ENCODE measurements at places on chromosomes 11 and 22.

DNA sequence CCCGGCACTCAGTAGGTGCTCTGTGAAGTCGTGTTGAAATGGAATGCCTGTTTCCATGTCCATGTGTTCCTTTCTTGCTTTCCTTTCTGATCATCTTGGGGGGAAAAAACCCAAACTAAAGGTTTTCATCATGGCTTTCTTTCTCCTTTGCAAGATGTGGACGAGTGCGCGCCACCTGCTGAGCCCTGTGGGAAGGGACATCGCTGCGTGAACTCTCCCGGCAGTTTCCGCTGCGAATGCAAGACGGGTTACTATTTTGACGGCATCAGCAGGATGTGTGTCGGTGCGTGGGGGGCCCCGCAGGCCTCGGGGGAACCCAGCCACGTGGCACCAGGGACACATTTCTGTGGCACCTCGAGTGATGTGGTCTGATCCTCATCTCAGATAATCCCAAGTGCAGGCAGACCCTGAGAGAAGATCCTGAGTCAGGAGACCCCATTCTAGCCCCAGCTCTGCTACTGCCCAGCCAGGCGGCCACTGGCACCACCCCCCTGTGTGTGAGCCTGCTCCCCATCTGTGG, 39.4 kb downstream of the FBLN1 start:
- no peak for DNase-seq

DNA sequence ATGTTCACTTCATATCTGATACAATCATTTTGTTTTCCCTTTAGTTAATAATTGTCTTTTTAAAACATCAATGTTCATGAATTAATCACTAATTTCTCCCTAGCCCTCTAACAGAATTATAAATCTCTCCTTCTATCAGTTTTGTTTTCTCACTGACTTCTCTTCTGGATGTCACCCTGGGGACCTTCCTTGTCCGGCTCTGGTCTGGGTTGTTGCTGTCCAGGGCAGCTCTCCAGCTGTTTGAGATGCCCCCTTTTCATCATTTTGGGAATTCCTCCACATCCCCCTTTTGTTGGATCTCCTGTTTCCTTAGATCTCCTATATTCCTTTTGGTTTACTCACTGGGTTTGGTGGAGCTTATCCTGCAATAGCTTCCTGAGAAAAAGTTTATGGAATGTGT, 35.6 kb upstream of the PSMA1 start:
- no peak for DNase-seq

DNA sequence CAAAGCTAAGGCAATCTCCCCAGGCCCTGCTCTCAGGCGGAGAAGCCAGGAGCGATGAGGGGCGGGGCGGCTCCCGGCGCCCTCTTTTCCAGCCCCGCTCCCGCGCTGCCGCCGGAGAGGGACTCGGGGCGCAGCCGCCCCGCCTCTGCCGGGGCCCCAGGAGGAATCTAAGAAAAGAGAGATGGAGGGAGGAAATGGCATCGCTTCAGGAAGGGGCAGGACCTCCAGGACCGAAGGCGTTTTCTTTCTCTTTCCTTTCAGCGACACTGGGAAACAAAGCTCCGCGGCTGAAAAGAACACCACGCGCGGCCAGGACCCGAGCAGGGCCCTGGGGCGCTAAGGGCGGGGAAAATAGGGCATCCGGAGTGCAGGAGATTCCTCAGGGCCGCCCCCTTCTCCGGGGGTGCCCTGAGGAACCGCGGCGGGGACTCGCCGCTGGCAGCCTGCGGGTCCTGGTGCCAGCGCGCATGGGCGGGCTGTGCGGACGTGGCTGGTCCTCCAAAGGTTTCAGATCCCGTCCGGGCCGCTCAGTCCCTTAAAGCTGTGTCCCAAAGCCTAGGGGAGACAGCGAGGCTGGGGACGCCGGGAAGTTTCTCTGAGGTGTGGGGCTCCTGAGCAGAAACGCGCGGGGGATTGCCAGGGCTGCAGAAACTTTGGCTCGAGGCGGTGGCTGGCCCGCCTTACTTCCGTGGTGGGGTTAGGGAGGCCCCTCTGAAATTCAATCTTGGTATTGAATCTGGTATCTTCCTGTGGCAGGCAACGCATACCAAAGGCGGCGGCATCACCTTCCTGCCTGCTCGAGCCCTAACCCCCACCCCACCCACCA, 2.8 kb upstream of the BSX start:
- no peak for DNase-seq

DNA sequence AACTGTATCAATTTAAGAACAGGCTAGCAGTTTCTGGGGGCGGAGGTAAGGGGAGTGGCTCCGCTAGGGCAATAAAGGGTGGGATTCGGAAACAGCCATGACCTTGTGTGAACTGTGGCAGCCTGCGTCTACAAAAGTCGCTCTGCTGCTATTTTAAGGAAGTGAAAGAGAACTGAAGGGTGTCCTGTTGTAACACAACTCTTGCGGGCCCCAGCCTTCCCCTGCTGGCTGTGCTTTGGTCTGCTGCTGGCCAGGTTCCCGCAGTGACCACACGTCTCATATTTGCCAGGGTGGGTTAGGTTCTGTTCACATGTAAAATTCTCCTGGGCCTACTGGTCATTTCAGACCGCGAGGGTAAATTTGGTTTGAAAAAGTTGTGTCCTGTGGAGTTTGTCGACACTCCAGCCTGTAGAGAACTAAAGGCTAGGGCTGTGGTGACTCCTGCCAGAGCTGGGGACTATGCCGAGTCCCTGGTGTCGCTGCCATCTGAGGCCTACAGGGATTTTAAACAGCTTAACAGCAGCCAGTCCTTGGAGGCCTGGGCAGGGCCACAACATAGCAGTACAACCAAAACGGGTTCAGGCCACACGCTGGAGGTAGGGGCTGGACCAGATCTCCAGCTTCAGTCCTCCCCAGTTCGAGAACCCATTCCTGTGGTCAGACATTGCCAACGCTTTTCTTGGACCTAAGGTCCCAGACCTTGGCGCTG, 1.1 kb upstream of the PPFIBP2 start:
- DNase-seq, result no peak

GRCh38 chr22:17867160-17867785, 93.0 kb upstream of the BID start:
- no peak for DNase-seq

DNA sequence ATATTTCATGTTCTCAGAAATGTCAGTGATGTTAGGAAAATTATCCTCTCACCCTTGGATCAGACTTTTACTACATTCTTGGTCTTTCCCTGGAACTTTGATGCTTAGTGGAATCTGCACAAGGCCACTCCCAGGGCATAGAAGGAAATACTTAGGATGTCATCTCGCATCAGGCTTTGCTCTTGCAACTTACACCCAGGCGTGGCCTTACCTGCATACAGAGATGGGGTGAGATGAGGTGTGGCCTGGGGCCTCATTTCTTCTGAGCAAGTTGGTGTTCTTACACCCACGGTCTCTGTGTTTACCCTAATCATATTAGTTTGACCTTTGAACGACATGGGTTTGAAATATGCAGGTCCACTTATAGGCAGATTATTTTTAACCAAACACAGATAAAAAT, 19.0 kb upstream of the OR52K2 start:
- no peak for DNase-seq

DNA sequence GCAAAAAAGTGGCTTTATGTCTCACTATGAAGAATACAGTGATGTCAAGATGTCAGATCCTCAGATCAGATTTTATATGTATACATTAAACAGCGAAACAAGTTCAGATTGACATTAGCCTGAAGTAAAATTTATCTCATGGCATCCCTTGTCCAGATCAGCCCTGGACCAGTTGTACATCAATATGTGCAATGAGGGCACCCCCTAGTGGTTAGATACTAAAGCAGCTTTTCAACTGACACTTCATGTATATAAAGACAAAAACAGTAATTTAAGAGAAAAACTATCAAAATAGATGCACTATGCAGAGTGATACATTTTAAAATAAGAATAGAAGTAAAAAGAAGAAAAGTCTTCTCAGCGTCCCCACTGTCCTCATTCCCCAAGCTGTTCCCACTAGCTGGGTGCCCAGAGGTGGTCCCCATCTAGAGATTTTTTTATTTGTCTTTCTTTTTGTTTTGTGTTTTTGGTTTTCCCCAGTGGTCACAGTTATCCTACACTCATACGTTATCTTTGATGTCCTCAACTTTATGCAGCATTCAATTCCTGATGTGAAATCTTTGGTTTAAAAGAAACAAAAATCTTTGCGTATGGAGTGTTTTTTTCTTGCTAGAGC, 2193.4 kb upstream of the RAG2 start:
- DNase-seq, result peak; percentile 25

GRCh38 chr11:113153847-113154246, 160.5 kb upstream of the TTC12 start:
- DNase-seq, result no peak

DNA sequence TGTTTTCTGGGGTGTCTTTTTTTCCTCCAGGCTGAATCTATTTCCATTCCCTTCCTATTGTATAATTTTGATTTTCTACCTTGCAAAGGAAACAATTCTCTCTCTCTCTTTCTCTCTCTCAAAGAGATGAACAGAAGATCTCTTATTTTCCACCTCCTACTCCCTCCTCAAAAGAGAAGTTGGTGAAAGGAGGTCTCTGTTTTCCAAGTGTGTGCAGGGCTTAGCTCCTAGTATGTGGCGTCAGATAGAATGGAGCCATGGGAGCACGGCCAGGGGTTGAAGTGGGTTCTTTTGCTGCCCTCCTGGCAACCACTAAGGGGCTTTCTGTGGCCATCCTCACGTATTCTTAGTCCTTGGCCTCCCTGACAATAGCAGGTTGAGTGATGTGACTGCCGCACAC, 480 bp downstream of the TRIM34 start:
- no peak for DNase-seq

DNA sequence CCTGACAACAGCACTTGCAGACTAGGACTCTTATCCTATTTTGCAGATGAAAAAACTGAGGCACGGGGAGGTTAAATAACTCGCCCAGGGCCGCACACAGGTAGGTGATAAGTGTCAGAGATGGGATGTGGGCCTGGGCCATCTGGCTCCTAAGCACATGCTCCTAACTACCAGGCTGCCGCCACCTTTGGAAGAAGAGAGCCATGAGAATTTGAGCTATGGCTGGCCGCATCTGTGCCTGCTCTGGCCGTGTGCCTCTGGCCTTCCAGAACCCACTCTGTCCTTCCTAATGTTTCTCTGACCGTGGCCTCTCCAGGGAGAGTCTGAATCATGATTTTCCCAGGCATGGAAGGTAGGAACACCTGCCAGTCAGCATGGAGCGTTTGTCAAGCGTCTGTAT, 15.3 kb upstream of the IL2RB start:
- no peak for DNase-seq

DNA sequence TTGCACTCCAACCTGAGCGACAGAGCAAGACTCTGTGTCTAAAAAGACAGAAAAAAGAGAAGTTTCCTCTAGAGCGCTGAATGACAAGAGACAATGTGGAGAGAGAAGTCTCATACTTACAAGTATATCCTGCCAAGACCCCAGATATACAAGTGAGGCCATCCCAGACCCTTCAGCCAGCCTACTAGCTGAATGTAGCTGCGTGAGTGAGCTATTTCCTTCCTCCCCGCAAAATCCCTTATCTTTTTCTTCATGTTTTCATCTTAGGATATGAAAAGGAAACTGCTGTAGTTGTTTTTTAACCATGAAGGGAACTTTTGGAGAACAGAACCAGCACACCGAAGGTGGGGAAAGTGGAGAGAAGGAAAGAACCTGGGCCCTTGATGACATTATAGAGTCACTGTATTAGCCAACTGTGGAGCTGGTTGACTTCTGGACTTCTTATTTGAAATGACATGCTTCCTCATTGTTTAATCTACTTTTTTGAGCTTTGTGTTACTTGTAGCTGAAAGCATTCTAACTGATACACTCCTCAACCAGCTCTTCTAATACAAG, 4.4 kb upstream of the DDX17 start:
- DNase-seq, result no peak

DNA sequence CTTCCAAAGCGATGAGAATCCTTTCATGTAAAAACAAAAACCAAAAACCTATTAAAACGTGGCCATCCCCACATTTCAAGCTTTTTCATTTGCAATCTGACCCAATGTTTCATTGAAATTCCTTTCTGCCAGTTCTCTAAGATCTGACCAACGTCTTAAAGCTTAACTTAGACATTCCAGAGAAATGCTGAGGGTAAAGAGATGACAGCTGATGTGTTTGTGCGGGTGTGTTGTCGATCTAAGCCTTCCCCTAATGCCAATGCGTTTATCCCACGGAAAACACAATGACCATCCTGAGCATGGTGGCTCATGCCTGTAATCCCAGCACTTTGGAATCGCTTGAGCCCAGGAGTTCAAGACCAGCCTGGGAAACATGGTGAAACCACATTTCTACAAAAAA, 6.4 kb upstream of the TESMIN start:
- no peak for DNase-seq
